Panc1 (cell line): ENCODE measurements at places on chromosomes 16 and 17.

DNA sequence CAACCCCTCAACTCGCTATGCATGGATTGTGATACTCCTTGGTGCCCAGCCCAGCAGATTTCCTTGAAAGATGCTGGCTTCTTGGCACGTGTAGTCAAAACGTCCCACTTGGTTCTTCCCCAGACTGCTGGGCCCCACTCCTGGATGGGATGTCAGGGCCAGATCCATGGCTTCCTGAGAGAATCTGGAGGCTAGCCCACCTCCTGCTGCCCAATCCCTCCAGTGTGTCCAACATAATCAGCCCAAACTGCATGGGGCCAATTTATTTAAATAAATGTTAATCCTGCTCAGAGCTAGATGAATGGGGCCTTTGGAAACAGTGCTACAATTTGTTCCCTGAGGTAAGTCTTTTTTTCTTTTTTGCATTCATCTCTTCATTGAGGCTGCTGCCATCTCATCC, 49.4 kb downstream of the WSB1 start:
- DNase-seq = no peak

GRCh38 chr16:11734653-11735043, 8.0 kb downstream of the TXNDC11 start:
- DNase-seq = no peak

DNA sequence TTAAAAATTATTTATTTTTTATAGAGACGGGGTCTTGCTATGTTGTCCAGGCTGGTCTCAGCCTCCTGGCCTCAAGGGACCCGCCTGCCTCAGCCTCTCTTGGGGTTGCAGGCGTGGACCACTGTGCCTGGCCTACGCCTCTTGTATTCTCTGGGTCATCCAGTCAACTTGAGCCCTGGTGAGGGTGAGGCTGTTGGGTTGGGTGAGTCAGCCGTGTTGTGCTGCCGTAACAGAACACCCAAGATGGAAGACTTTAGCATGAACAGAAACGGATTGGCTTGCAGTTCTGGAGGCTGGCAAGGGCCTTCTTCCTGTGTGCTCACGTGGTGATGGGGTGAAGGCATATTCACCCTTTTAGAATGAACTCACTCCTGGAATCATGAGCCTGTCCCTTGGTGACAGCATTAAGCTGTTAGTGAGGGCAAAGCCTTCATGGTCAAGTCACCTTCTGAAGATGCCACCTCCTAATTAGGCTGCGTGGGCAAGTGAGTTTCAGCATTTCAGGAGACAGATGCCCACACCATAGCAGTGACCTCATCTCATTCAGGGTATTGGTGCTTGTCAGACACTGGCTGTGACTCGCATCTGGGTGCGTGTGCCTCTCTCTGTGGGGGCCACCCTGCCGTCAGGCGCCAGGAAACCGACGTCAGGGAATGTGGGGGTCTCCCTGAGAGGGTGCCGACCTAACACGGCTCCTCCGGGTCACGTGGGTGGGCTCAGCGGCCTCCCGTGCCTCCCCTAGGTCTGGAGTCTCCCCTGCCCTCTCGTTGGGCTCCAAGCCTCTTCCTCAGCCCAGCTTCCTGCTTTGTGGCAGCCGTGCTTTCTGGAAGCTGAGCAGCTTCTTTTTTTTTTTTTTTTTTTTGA, 49.8 kb downstream of the WDR45B start:
- DNase-seq = no peak

DNA sequence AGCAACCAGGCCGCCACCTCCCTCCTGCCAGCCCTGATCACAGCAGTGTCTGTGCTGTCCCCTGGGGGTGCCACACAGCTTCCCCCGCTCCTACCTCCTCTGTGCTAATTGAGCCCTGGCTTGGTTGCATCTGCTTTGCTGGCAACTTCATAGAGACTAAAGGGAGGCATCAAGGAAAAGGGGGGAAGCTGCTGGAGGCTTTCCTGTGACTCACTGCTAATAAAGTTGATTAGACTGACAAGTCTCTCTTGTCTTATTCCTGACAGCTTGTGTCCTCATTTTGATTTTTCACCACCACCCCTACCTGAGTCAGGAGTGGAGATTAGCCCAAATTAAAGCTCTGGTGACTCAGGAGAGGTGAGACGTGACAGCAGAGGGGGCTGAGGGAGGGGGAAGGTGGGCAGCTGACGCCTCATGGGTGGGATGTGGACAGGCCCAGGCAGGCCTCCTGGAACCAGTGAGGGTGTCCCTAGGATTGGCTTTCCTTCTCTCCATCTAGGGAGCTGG, 310.0 kb downstream of the CBLN1 start:
- DNase-seq = no peak
